ENCODE measurements at places on chromosomes 5 and 9.

- DNase-seq = no peak
These were observed 314.7 kb downstream of the ENC1 start for GRCh38 chr5:74325866-74326265.

DNA sequence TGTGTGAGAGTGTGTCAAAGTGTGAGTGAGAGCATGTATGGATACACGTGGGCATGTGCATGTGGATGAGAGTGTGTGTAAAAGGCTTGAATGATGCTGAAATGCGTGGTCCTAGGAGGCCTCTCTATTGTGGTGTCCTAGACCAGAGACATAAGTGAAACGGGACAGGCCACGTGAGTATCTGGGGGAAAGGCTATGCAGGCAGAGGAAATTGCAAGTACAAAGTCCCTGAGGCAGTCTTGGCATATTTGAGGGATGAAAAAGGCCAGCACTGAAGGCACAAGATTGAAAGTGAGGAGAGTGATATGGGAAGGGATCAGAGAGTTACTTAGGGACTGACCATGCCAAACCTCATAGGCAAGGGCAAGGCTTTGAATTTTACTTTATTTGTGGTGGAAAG, 67.2 kb upstream of the CCDC152 start:
- no peak for DNase-seq

- DNase-seq = peak; percentile 12
These were observed 30.2 kb upstream of the NRG2 start for GRCh38 chr5:140073296-140073695.

DNA sequence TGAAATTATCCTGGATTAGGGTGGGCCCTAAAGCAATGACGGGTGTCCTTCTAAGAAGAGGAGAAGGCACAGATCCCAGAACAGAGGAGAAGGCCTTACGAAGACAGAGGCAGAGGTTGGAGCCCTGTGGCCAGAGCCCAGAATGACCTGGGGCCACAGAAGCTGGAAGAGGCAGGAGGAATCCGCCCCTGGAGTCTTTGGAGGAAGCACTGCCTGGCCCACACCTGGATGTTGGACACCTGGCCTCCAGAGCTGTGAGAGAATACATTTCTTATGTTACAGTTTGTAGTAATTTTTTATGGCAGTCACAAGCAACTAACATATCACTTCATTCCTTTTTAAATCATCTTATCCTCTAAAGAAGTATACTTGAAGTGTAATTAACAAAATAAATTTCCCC, 8.5 kb downstream of the MRPL36 start:
- no peak for DNase-seq

Measured in kidney capillary endothelial cell (primary cell).